ENCODE measurements at places on chromosomes 3 and 15. TPM values are rescaled to one million over a fixed set of nuclear protein-coding genes. Genes with fewer than 3 reads are reported as not detected.

Gene ACP3
- 1.2 TPM for total RNA-seq

Gene LCTL
- total RNA-seq, result not detected

Gene PRSS50
- 0.28 TPM for total RNA-seq

Gene TRPC1
- total RNA-seq, result 35.4 TPM

Gene GOLGA8B
- total RNA-seq, result 86.1 TPM

Gene GOLGA6L24
- not detected for total RNA-seq

GRCh38 chr3:33829720-33830119 is 31.3 kb downstream of the PDCD6IP start:
- DNase-seq, result no peak

DNA sequence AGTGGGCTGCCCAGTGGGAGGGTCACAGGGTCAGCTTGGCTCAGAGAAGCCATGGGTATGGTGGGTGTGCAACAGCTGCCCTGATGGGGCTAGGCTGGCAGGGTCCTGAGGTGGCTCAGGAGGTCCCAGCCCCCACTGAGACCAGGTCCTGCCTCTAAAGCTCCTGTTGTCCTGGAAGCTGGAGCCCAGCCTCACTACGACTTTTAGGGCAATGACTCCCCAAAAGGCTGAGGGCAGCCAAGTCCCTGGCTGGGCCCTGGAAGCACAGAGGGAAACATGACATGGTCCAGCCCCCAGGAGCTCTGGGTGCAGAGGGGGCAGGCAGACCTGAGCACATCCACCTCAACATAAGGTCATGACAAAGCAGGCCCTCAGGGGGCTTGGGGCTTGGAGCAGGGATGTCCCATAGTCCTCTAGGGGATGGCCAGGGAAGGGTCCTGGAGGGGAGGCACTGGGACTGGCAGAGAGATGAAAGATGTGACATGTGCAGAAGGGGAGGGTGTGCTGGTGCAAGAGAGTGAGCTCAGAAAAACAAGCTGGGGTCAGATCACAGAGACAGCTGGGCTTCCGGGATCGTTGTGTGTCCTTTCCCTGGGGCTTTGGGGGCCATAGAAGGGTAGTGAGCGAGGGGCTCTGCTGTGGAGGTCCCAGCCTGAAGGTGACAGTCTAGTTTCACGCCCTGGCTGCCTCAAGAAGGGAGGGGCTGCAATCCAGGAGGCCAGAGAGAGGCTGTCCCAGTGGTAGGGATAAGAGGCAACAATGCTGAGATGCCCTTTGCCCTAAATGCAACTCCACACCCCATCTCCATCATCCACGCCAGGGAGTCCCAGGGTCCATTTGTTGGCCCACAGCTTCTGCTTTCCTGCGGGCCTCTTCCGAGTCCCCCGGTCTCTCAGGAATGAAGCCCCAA is 639 bp upstream of the ITIH3 start:
- no peak for DNase-seq

GRCh38 chr3:138470687-138471086 is 36.3 kb downstream of the ESYT3 start:
- DNase-seq, result no peak

DNA sequence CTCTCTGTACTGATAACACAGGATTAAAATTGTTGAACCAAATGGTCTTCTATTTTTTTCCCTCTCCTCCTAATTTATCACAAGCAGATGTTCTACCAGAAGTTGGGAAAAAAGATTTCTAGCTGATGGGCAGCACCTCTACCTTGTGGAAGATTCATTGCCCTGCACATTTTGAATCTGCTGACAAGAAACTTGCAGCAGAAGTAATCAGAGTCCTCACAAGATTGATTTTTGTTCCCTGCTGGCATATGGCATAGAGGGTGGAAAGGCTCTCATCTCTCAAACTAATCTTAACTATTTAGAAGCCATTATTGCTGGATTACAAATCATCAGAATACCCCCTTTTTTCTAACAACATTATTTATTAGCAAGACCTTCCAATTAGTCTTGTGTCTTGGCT is 148.9 kb upstream of the MEIS2 start:
- no peak for DNase-seq

DNA sequence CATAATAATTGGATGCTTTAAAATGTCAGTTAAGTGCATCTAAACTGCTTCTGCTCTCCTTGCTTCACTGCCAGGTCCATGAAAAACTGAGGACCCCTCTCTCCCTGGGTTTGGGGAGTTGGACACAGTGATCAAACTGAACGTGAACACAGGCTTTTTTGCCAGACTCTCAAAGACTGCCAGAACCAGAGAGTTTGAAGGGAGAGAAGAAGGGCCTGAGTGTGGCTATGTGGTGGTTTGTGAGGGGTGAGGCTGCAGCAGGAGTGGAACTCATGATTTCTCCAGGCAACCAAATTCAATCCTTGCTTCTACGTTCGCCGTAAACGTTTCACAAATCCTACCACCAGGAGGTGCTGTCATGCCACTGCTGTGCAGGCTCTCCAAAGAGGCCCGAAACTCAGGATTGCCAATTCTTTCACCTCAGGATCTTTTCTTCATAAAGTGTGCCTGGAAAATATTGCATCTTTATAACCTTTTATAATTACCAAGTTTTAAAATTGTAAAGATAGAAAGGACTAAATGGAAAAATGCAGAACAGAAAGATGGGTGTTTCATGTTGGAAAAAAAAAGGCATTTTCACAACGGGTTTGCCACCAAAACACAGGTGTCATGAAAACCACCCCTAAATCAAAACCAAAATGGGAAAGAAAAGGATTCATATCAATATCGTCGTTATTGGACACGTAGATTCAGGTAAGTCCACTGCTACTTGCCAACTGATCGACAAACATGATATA is 19.7 kb downstream of the TM4SF4 start:
- DNase-seq, result peak; percentile 62

DNA sequence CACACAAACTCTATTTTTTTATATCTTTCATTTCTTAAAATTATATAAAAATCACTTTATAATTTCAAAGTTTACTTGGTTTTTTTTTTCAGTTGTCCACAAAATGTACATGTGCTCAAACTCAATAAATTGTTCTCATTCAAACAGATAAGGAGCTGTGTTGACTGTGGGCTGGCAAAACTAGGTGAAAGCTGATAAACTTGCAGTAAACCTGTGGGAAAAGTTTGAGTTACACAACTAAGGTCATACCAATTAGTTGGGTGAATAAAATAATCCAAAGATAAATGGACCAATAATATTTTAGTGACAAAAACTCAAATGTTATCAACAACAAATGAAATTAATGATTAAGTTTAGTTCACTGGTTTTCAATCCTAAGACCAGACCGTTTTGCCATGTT is 12.6 kb upstream of the UPK1B start:
- DNase-seq, result no peak

DNA sequence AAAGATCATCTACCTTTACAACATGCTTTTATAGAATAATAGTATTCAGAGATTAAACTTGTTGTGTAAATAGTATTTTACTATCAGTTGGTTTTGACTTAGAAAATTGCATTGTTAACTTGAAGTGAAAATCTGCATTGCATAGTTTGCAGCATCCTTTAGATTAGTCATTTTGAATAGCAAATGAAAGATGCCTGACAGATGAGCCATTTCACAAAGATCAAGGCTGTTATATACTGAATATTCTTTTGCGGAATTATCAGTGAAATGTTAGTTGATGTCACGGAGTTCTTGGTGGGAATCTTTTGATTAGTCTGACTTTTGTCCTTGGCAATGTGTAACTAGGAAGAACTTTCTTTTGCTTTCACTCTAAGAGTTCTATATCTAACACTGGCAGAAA is 24.5 kb downstream of the RSRC1 start:
- DNase-seq, result no peak

GRCh38 chr3:56975567-56975966 is 84.9 kb upstream of the SPATA12 start:
- no peak for DNase-seq

DNA sequence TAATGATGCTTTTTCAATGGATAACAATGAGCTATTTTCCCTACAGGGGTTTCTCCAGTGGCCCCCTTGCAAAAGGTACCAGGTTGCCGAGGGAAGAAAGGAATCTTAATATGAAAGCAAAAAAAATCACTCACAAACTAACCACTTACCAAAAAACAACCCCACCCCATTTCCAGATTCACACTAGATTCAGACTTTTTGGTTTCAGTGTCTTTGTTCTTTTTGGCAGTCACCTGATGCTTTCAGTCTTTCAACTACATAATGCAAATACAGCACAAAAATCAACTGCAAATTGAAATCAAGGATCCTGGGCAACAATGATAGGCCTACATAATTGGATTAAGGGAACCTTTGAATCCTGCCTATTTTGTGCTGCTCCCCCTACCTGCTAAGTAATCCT is 71.1 kb upstream of the RAP2B start:
- no peak for DNase-seq

GRCh38 chr3:173932624-173933023 is 535.1 kb downstream of the NLGN1 start:
- no peak for DNase-seq

DNA sequence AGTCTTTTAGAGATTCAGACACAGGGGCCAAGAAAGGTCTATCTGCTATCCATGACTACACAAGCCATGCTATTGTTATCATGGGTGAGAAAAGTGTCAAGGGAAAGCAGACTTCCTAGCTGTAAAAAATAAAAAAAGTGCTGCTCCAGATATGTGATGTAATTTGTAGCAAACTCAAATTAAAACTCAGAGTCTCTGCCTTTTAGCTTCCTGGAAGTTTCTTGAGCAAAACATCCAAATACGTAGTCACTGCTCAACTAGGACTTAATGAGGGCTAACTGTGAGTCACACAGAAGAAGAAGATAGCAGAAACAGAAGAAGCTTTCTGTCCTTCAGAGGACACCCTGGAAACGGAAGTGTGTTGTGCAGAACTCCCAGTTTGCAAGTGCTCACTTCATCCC is 393.4 kb upstream of the NR2F2 start:
- no peak for DNase-seq

DNA sequence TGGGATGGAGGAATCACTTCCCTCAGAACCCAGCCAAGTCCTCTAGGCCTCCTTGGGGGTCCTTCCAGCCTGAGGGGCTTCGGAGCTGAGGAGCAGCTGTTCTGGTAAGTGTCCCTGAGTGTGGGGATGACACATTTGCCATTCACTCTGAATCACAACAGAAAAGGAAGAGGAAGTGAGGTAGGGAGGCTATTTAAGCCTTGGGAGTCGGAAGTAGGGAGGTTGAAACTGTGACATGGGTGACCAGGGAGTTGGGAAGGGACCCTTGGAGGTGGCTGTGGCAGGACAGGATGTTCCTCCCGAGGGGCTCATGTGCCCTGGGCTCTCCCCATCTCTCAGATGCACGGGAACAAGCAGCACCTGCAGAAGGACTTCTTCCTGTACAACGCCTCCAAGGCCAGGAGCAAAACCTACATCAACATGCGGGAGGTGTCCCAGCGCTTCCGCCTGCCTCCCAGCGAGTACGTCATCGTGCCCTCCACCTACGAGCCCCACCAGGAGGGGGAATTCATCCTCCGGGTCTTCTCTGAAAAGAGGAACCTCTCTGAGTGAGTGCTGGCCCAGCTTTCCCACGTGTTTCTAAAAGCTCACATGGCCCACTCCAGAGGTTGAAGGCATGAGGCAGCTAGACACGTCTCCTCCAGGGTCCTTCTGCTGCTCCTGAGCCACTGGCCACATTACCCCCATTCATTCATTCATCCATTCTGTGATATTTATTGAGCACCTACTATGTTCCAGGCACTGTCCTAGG is 43.3 kb downstream of the CAPN3 start:
- no peak for DNase-seq

DNA sequence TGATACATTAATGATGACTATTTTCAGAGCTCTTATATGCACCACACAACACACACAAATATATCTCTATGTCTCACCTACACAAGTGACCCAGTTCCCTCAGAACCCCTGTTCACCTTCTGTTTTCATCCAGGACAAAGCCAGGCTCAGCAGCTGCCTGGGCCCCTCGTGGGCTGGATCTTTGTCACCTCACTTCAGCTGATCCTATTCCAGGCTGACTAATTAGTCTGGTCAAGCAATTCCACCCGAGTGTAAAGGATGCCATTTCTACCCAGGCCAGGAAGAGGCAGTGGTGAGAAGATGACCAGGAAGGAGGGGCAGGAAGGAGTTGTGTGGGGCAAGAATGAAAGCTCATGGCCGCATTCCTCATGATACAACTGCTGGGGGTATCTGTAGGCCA is 62.3 kb downstream of the DHX30 start:
- no peak for DNase-seq

Data from ovary (tissue), 10 donors.